ENCODE measurements at places on chromosomes 7 and 10.

DNA sequence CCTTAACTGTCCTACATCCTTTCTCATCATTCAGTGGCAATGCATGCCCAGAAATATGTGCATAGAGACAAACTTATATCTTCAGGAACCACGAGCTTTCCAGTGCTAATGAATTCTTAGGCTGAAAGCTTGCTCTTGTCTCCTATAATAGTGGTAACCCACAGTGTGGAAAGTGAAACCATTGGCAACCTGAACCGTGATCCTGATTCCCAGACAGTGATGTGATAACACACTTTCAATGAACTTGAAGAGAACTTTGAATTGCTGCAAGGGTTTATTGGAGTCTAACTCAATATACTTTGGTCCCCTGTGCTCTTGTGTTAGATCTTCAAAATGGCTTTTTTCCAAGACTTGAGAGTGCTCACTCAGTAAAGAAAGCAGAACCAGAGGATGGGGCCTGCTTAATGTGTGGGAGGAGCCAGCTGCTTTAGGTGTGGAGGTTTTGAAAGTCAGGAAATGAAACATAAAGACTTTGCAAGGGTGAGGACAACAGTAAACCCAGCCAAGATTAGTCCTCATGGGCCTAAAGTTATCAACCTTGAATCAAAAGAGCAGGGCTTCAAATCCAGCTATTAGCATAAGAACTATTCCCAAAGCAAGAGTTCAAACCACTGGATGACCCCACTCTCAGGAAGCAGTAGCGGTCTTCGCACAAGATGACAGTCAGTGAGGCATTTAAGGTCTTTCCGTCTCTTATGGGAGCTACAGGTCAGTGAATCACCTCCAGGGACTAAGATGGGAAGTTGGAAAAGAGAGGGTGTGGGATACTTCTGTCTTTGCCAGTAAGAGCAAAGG is 332.4 kb upstream of the NRP1 start:
- no peak for DNase-seq

GRCh38 chr7:53993224-53993623 is 549.0 kb upstream of the VSTM2A start:
- no peak for DNase-seq

DNA sequence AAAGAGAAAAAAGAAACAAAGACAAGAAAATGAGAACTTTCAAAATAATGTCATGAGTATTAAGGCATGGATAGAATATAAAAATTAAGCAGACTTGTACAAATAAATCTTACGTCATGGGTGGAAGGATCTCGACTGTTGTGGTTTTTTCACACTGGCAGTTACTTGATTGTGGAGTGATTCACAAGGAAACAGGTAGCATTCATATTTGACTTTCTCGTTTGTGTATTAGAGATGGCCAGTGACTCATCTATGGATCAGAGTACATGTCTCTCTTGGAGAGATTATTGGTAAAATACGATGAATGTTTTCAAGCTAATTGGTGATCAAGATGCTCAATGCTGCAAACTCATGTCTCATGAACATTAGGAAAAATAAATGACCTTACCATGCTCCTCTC is 564.3 kb downstream of the GATA3 start:
- no peak for DNase-seq

DNA sequence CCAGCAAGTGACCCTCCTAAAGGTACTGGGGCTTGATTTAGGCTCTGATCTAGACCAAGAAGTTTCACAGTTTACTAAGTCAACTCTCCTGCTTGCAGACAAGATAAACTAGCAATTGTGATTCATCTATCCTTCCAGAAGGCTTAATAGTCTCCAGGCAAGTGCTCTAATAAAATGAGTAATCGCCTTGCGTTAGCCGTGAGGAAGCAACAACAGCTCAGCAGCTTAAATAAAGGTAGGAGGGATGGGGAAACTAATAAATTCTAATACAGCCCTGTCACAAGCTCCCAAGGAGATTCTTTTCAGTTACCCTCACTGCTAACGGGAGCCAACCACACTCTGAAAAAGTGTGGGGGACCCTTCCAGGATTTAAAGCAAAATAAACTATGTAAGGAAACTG is 48.4 kb downstream of the FRMD4A start:
- DNase-seq, result no peak

- DNase-seq, result no peak
These were observed 2.5 kb downstream of the TCF7L2 start for GRCh38 chr10:112952282-112953173.

DNA sequence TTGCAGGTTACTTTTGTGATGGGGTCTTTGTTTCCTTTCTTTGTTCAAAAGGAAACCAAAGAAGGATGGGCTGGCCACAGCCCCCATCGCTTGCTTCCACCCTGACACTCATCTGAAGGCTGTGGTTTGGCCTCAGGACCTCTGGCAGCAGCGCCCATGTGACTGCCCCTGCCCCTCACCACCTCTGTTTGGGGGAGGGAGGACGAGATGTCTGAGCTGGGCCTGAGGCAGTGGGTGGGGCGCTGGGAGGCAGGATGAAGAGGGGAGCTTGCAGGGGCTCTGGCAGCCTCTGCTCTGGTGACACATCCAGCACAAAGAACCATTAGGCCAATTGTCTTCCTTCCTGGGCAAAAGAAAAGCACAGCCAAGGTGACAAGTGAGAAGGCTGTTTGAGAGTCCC is 15.9 kb upstream of the CHST15 start:
- no peak for DNase-seq

DNA sequence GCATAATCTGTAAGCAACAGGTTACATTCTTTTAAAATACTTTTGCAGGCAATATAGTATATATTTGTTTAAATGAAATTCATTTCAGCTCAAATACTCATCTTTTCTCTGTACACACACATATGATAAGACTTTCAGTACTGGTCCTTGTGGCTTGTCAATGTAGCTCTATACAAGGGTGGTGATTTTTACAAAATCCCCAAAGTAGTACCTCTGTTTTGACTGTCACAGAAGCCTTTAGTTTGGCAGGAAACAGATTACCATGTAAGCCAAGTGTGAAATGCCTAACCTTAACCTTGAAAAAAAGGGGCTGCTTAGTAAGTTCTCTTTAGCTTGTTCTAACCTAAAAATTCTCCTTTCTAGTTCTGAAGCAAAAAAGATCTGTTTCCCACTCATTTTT is 87.9 kb downstream of the KCND2 start:
- no peak for DNase-seq

- DNase-seq, result no peak
These were observed 59.5 kb downstream of the ASB13 start for GRCh38 chr10:5606864-5607263.

GRCh38 chr10:10054466-10054865 is 963.2 kb upstream of the CELF2 start:
- no peak for DNase-seq

- DNase-seq, result peak; percentile 17
These were observed 120.9 kb downstream of the BUB3 start for GRCh38 chr10:123275136-123275564.

DNA sequence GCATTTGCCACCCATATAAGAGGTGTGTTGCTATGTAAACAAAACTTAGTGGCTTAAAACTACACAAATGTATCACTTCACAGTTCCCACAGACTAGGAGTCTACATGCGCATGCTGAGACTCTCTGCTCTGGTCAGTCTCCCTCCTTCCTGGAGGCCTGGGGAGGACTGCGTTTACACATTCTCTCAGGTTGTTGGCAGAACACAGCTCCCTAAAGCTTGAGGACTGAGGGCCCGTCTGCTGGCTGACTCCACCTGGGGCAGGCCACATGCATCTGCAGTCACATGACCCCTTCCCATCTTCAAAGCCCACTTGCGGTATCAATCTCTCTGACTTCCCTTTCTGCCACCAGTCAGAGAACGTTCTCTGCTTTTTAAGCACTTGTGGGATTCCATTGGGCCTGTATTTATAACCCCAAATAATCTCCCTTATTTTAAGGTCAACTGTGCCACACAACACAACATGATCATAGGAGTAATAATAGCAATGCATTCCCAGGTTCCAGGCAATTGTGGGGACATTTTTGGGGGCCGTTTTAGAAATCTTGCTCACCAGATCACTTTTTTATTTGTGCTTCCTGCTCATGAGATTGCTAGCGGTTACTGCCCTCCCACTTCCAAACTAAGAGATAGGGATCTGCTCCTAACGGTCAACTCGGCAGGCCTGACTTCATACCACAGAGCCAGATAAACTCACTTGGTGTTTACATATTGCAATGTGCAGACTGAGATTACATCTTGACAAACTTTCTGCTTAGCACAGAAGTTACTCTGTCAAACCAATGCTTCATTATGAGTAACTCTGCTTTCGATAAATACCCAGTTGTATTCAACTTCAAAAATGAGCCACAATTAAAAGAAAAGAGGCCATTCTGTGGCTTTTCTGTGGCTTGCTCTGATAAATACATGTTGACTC is 96.3 kb downstream of the ALOX5 start:
- DNase-seq, result no peak

DNA sequence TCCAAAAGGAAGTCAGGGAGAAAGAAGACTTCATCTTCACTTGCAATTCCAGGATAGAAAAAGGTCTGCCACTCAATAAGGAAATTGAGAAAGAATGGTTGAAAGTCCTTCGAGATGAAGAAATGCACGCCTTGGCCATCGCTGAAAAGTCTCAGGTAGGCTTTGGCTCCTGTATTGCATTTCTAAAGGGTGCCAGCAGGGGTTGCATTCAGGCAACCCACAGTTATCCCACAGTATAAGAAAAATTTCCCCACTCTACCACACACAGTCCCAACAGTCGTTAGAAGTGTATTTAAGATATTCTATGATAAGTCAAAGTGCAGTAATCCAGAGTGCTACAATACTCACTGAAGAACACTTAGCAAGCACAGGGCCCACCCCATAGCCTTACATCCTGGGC is 93.4 kb upstream of the FGL2 start:
- DNase-seq, result no peak

DNA sequence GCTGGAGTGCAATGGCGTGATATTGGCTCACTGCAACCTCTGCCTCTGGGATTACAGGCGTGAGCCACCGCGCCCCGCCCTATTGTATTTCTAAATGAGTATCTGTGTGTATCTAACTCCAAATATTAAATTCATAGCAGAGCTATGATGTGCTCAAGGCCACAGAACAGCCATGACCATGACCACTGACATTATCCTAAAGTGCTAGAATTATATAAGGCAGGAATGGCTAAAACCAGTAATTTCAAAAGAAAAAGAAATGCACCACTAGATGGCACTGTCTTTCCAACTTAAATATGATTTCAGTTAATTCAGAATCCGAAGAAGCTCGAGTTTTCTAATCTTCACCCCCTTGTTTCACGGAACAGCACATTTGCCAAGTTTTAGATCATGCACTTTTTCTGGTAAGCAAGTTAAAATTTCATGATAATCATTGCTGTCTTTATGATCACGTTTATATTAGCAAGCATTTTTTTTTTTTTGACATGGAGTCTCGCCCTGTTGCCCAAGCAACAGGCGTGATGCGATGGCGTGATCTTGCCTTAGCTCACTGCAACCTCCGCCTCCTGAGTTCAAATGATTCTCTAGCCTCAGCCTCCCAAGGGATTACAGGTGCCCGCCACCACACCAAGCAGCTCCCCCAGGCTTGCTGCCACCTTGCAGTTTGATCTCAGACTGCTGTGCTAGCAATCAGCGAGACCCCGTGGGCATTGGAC is 65.3 kb downstream of the OR13A1 start:
- DNase-seq, result no peak
